ENCODE measurements at places on chromosomes 5 and 9.

DNA sequence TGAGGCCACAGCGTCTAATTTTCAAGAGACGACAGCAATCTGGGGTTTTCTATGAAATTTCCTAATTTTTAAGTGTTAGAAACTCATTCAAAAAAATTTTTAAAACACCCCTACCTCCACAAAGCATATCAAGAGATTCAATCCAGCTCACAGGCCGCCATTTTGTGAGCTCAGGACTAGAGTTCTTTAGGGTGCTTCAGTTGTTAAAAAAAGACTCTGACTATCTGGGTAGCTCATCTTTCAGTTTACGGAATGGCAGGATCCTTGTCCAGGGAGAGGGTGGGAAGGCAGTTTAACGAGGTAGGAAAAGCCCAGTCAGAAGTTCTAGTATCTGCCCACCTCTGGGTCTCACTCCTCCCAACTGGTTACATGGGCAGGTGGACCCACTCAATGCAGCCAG is 43.1 kb downstream of the CAMK2A start:
- DNase-seq: no peak

GRCh38 chr9:76545191-76545590 is 86.2 kb downstream of the GCNT1 start:
- DNase-seq: no peak

DNA sequence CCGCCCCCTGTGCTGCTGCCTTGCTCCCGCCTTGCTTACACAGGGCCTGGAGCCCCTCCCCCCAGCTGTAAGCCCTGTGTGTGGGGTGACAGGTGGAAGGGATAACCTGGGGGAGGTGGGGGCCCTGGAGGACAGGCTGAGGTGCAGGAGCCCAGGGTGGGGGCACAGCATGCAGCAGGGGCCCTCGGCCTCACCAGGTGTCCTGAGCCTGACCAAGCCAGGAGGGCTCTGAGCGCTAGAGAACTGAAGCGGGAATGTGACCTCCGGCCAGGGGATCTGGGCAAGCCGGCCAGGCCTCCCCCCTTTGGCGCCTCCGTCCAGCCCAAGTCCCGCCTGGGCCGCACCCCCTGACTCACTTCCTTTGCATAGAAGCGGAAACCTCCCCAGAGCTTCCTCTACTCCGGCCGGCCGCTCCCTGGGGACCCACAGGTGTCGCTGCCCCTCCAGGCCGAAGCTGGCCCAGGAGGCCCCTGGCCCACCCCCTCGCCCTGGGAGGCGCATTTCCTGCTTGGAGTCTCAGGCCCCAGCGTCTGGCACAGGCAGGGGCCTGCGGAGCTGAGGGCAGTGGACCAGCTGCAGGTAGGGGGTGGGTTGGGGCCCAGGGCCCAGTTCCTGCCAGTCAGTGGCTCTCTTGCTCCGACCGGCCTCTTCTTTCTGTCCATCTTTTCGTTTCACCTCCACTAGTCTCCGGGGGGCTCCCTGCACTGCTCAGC is at the start of gene TOR4A:
Gene TOR4A (plus strand): TSS at position 398 of the 713 bp plus-strand sequence. CDS start 964 bp downstream, outside the sequence.
- peak; percentile 88 for DNase-seq

- DNase-seq: no peak
These were observed 30.1 kb downstream of the ZNF462 start for GRCh38 chr9:106893088-106893487.

DNA sequence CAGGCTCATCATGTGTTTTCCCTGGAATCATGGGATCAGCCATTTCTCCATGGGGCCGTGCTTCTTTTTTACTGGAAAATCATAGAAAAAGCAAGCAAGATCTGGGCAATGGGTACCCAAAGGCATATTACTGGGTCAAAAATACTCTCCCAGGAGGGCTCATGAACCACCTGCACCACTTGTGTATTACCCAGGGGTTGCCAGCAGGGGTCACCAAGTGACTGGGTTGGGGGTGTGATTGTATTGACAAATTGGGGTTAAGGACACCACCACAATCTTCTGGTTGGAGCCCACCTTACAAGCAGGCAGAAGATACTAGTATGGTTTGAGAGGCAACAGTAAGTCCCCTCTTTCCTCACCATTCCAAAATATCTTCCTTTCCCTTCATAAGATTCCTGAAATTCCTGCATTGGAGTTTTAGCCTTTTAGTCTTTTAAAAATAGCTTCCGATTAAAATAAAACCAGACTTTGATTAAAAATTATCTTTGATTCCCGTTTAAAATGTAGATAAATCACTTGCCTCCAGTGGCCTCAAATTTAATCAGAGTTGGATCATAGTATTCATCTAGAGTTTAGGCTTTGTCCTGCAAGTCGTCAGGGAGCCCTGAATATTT is 603.3 kb downstream of the KIF4B start:
- no peak for DNase-seq

DNA sequence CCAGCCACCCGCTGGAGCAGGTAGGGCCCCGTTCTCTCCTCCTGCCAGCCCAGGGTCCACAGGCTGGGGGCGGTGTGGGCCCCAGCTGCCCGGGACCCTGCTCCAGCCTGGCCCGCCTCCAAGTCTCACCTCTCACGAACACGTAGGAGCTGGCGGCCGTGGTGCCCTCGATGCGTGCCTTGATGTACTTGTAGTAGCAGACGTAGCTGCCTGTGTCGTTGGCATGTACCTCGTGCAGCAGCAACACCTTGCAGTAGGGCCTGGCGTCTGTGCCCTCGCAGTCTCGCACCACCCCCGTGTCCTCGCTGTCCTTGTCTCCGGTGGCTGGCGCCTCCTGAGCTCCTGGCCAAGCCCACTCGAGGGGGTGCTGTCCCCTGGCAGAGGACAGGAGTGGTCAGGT is 19.0 kb downstream of the FLT4 start:
- DNase-seq: no peak

DNA sequence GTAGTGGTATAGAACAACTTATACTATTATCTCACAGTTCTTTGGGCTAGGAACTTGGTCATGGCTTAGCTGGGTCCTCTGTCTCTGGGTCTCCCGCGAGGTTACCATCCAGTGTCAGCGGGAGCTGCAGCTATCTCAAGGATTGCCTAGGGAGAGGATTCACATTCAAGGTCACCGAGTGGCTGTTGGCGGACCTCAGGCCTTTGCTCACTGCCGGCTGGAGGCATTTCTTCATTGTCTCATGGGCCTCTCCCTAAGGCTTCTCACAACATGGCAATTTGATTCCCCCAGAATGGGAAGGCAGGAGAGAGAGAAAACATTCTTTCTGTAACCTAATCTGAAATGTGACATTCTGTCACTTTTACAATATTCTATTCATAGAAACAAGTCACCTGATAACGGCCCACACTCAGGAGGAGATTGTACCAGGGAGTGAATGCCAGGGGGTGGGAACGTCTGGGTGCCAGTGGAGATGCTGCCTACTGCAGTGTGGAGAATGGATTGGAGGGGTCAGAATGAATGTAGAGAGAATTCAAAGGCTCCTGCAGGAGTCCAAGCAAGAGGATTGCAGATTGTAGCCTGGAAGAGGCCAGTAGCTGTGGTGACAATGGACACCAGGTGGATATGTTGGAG is 29.5 kb upstream of the ANKRD18A start:
- no peak for DNase-seq

- DNase-seq: no peak
These were observed 164.4 kb upstream of the NR3C1 start for GRCh38 chr5:143567583-143568504.

DNA sequence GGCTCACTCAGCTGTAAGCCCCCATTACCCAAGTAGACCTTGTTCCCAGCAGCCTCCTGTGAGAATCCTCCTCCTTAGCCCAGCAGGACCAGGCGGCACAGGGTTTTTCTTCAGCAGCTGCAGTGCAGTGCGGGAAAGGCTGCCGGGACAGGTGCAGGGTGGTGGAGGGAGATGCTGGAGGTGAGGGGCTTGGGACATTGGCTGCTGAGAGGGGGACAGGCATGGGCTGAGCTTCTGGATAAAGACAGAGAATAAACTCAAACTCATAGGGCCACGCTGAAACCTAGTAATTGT is 174.7 kb downstream of the CACNA1B start:
- DNase-seq: peak; percentile 30

GRCh38 chr9:83061036-83061435 is 1.9 kb downstream of the RASEF start:
- no peak for DNase-seq

DNA sequence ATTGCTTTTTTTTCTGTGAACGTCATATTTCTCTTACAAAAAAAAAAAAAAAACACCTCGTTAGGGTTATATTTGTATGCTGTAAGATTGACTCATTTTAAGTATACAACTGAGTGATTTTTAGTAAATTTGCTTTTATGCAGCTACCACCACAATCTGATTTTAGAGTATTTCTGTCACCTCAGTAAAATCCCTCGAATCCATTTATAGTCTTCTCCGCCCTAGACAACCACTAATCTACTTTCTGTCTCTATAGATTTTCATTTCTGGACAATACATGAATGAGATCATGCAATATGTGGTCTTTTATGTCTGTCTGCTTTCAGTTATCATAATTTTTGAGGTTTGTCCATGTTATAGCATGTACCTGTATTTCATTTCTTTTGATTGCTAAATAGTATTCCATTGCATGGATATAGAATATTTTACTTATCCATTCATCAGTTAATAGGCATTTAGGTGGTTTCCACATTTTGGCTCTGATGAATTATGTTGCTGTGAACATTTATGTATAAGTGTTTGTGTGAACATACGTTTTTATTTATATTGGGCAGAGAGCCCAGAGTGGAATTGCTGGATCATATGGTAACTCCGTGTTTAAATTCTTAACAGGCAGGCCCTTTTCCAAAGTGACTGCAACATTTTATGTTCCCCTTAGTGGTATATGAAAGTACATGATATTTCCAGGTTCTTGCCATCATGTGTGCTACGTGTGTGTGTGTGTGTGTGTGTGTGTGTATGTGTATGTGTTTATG is 171.4 kb downstream of the SGCD start:
- no peak for DNase-seq

DNA sequence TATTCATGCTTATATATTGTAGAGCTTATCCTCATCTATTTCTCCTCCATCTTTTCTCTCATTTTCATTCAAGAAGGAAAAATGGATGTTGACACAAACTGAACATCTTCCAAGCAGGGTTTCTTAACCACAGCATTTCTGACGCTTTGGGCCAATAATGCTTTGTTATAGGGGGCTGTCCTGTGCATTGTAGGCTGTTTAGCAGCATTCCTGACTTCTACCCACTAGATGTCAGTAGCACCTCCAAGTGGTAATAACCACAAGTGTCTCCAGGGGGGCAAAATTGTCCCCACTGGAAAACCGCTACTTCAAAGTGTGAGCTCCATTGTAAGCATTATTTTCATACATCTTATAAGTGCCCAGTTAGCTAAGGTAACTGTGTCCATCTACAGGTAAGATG is 2.6 kb upstream of the TXNDC8 start:
- DNase-seq: no peak

GRCh38 chr5:124398460-124398859 is 348.0 kb downstream of the ZNF608 start:
- no peak for DNase-seq

DNA sequence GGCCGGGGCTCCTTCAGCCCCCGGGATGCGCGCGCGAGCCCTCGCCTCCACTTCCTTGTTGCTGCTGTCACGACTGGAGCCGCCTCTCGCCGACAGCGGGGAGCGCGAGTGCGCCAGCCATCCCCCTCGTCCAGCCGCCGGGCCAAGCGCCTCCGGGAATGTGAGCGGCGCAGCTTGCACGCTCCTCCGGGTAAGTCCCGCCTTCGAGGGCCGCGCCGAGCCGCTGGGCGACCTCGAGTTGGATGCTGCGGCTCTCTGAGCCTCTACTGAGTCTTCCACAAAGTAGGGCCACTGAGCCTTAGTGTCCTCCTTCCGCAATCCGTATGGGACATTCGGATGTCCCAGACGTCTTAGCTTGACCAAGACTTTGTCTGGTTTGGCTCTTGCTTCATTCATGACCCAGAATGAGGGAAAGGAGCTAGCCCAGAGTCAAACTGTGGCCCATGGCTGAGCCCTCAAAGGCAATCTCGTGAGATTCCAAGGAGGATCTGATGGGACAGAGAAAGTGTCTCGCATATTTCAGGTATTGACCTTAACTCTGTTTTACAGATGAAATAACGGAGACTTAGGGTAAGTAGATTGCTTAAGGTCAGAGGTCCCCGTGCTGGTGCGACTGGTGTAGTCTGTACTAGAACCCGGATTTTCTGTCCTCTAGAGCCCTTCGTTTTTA is 586 bp downstream of the HMGXB3 start:
- DNase-seq: no peak

GRCh38 chr5:155434681-155435080 is 421.1 kb downstream of the KIF4B start:
- DNase-seq: no peak

DNA sequence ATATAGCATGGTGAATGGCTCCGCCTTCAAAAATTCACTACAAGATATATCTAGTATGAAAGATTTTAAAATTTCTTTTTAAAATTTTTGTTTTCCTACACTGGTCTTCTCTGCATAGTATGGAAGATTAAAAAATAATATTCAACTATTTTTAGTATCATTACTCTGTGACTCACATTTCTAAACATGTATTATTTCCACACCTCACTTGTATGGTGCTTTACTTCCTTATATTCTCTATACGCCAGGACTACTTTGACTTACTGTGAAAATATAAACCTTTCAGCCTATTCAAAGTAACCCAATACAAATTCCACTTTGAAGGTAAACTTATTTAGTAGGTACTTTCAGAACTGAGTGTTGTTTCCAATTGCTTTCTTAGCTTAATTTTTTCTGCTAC is 26.8 kb upstream of the TXNDC8 start:
- DNase-seq: no peak

DNA sequence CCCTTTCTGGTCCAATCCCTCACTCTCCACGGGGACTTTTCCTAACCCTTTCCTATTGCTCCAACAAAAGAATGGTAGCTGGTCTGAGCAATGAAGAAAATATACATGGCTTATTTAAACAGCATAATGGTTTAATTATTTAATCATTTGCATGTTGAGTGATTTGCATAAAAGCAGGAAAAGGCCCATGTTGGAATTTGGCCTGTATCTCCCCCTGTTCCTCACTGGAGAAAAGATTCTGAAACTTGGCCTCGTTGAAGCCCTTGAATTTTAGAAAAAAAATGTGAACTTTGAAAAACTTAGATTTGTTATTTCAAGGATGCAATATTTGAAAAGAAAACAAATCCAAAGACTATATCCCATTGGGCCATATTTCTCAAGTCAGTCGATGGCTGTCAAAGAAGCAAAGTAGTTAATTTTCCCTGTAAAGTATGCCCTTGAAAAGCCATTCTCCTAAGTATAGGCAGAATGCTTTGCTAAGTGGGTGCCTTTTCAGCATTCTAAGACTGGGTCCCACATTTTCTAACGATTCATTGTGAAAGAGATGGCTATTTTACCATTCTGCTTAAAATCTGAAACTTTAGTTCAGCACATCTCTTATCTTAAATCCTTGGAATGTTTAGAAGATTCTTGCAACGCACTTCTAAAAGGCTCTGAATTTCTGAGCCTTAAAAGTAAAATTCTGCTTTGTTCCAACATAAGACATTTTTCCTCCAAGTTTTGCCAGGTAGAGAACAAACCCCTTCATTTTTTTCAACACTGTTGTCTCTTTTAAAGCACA is 428.8 kb downstream of the ARHGEF28 start:
- no peak for DNase-seq

DNA sequence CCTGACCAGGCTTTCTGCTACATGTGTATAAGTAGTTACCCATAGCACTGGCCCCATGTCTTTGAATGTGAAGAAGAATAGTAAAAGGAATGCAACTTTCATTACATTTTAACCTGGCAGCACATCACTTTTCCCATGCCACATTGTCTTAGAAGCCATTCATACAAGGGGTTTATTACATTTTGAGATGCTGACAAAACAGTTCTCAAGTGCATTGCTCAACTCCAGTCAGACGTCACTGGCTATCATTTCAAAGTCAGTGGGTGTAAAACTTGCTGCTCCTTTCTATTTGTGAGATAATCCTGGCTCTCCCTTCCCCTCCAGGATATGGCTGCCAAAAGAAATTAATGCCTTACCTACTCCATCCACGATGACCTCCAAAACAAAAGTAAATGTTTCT is 97.0 kb upstream of the VCAN start:
- peak; percentile 78 for DNase-seq
